Stomach (tissue), 19 donors: ENCODE measurements at places on chromosomes 4 and X. TPM values are rescaled to one million over a fixed set of nuclear protein-coding genes. Genes with fewer than 3 reads are reported as not detected.

DNA sequence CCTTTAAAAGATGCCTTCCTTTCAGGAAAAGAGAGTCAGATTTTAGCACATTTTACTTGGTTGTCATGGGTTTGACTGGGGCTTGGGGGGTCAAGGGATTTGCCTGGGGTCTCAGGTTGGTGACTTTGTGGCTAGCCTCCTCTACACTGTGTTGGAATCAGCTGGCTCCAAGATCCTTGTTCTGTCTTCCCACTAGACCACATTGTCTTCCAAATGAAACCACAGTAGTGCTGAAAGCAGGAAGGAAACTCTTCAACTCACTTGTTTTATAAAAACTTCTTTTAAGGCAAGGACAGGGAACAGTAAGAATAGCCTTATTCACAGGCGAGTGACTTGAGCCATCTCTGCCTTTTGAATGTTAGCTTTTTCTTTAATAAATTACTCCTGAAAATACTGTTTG is 37.0 kb upstream of the OTUD4 start:
- DNase-seq, result no peak

INTS6L gene
- total RNA-seq, result 12.9 TPM

DNA sequence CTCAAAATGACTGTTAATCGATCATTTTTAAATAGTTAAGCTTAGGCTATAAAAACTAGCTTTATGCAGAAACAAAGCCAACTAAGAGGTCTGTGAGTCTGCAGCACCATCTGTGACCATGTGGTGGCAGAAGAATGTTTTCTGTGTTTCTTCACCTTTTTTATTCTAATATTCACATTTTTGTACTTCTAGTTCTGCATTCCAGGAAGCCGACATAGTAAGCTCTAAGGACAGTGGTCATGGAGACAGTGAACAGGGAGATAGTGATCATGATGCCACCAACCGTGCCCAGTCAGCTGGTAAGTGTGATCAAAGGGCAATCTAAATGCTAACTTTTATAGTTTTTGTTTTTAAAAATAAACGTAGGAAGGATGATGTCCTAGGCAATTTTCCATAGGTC is 5.6 kb downstream of the PCDH10 start:
- no peak for DNase-seq

CITED1 gene
- total RNA-seq, result not detected

DNA sequence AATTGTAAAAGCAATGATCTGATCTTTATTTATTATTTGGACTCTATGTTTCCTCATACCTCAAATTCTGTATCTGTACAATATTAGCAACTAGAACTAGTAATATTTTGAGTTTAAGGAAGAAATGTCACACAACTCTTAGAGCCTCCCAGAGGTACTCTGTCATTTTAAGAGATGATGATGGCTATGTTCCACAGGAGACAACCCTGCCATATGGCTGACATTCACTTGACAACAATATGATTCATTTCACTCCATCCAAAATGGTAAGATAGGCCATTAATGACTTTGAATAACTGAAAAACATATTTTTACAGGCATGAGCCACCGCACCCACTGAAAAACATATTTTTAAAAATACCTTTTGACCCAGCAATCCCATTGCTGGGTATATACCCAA is 190.3 kb downstream of the MAML3 start:
- no peak for DNase-seq

DNA sequence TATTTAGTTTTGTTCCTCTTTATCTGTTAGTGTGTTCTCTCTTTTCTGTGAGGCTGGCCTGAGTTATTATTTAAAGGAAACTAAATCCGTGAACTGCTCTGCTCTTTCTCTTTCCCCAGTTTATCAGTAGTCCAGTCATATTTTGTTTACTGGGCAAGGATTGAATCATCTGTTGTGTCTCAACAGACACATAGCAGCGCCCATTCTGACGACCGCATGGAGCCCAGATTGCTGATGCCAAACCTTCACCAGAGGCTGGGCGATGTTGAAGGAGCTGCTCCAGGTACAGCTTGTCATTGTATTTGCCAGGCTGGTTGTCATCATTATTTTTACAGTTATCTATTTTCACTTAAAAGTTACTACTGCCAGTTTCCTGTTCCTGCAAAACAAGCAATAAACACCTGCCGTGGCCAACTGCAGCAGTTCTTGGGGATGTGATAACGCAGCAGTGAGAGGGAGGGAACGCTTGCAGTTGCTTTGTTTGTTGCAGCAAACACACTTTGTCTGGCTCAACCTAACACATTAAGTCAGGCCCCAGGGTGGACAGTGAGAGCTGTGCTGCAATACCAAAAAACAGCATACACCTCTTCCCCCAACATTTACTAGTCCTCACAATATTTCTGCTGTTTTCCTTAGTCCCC is 10.1 kb downstream of the REELD1 start:
- DNase-seq, result no peak

NRK gene
- total RNA-seq, result 53.8 TPM

DNA sequence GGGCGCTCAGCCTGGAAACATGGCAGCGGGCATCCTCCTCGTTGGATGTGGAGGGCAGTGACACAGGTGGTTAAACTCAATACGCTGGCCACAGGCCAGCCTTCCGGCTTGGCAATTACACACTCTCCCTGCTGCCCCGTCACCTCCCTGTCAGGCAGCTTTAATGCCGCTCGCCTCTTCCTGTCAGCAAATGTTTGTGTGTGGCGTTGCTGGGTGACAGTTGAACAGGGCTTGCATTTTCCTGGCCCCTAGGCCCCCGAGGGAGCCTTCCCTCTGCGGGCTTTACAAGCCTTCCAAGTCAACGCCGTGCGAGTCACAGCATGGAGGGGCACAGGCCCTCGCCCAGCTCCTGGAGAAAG is 620.0 kb downstream of the BCOR start:
- DNase-seq, result peak; percentile 26

DNA sequence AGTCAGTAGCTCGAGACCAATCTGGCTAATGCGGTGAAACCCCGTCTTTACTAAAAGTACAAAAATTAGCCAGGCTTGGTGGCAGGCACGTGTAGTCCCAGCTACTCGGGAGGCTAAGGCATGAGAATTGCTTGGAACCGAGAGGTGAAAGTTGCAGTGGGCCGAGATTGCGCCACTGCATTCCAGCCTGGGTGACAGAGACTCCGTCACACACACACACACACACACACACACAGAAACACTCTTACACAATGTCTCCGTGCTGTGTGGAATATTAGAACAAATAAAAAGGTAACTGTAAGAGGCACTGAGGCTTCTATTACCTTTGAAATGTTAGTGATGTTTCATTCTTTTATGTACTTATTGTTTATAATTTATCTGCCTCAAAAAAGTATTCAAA is 326.6 kb downstream of the GPAT3 start:
- DNase-seq, result no peak

CXCL3 gene
- total RNA-seq, result not detected

DNA sequence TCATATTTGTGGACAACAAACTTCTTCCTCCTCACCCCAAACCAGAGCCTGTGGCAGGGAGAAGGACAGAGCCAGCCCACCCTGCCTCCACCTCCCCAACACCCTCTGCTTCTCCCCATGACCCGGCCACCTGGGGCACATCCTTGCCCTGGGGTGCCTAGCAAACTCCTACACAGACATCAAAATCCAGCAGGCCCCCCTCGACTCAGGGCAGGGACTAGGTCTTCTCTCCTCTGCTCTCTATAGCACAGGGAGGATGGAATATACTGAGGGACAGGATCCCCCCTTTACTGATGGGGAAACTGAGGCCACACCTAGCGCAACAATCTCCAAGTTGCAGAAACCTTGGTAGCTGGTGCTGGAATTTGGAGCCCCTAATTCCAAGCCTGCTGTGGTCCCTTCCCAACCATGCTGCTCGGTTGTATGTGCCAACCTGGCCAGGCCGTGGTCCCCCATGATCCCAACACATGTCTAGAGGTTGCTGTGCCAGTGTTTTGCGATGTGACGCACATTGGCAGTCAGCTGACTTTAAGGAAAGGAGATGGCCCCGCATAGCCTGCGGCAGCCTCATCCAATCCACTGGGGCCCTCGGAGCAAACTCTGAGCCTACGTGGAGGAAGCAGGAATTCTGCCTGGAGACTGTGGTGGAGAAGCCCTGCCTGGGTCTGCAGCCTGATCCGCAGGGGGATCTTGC is 53.9 kb upstream of the ADRA2C start:
- no peak for DNase-seq

SSX3 gene
- not detected for total RNA-seq

TXLNG gene
- total RNA-seq, result 8.7 TPM

DNA sequence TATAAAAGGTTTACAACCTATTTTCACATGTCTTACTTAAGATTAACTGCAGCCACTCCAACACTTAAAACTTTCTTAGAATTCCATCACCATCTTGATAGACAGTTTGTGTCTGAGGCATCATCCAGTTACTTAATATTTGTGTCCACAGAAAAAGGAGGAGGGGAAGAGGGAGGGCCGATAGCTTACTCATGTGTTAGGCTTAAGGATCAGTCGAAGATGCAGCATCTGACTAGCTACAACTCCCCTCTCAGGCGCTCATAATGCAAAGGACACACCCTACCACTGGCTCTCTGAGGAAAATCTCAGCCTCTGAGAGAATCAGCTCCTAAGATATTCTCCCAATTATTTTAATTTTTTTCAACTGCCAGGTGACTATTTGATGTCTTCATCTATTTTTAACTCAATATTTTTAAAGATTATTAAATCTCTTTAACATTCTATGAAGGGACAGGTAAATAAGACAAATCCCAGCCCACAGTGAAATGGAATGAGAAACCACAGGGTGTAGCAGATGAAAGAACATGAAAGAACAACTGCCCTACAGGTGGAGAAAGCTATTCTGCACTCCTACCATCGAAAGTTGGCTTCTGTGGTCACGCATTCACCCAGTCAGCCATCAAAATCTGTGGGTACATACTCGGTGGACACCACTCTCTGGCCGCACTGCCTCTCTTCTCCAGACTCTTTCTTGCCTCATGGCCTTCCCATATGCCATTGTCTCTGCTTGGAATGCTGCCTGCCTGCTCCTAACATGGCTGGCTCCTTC is 48.0 kb downstream of the ARAP2 start:
- DNase-seq, result no peak

DNA sequence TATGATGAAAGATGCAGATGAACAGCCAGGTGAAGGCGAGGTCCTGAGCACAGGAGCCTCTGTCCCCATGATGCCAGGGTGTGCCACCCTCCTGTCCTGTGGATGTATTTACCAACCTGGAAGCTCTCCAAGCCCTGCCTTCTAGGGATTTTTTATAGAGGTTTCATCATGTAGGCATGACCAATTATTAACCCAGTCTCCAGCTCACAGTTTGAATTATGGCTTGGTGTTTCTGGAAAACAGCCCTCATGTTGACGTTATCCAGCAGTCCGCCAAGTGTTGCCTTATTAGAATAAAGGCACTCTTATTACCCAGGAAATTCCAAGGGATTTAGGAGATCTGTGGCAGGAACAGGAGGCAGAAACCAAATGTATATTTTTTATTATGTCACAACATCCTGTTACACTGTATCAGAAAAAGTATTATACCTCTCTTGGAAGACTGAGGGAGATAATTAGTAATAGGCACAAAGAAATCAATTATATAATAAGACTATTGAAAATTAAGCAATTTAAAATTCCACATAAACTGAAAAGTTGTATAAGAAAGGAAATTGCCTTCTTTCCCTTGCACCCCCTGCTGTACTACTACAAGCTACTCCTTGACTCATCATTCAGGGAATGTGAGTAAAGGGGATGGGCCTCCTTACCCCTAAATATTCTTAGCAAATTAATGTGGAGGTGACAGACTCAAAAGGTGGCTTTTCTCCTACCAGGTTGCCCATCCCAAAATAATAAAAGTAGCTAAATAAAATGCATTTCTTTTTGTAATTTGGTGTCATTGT is 129.6 kb downstream of the ZNF330 start:
- peak; percentile 79 for DNase-seq

- DNase-seq, result peak; percentile 87
Observed at GRCh38 chrX:103254171-103254824, 657 bp downstream of the TCEAL8 start.

DNA sequence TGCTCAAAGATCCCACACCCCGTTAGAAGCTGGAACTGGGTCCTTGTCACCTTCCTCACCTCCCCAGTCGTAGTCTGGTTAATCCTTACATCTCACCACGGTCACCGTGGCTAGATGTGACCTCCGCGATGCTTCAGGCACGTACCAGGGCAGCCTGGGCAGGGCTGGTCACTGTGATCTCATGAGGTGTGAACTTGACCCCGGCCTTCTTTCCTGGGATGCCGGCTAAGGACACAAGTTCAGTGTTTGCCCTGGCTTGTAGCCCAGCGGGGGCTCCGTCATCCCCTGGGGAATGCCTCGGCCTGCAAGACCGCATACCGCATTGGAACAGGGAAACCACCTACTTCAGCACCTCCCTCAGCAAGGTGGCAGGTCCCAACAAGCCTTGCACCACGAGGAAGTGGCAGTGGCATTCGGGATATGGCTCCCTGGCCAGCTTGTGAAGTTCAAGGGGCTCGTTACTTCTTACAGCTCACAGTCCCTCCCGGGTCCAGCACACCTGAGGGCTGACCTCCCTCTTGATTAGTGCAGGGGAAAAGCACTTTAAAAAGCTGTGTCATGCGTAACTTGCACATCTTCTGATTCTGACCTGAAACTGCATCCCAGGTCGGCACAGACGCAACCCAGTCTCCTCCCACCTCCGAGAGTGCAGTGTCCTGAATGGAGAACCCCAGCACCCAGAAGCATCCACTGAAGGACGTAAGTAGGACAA is 25.9 kb downstream of the NOP14 start:
- DNase-seq, result peak; percentile 67

DNA sequence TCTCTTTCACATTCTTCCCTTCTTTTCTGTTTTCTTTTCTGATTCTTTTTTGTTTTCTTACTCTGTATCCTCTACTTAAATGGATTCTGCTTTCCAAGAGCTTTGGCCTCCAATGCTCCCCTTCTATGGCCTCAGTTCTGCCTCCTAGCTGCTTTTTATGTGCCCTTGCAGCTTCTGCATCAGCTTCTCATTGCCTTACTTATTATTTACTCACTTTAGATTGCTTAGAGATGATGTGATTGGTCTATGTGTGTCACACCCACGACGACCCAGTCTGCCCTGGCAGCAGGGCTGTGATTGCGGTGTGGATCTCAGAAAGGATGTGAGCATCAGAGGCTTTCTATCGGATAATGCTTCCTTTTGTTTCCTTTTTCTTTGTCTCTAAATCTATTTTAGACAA is 71.8 kb upstream of the SMARCA5 start:
- DNase-seq, result peak; percentile 12

DNA sequence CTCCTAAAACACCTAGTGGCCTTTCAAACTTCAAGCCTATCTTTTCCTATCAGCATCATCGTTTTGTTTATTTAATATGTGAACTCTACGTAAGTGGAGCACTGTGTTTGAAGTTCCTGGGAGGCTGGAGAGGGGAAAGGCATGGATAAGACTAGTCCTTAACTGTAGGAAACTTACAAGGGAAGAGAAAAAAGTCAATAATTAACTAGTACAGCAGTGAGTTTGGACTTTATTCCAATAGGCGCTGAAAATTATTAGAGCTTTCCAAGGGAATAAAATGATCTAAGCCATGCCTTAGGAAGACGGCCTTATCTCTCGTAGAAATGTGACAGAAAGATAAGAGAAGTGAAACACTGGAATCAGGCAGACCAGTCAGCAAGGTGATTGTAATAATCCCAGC is 55.3 kb downstream of the AMOT start:
- DNase-seq, result no peak

DNA sequence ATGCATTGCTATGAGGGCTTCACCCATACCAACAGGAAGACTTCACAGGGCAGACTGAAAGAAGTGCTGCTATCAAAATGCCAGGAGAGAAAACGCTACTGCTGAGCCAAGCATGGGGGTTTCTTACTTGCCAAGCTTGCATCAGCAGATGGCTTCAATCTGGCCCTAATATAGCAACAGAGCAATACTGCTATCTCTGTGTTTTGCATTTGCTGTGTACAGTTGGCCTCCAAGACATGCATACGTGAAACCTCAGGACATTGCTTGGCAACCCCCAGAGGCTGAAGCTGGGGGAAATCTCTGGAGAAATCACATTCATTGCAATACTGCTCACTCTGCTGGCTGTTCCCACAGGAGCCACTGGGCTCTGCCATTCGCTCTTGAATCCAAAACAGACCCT is 127.2 kb upstream of the GPC4 start:
- DNase-seq, result no peak
